Spleen (tissue), 13 donors: ENCODE measurements at places on chromosomes 7 and 10. TPM values are rescaled to one million over a fixed set of nuclear protein-coding genes. Genes with fewer than 3 reads are reported as not detected.

The LIPM gene
- not detected for polyA plus RNA-seq

The HOXA2 gene
- polyA plus RNA-seq = 0.83 TPM

The MKI67 gene
- polyA plus RNA-seq = 3.6 TPM

The UNC5B gene
- 1.7 TPM for polyA plus RNA-seq

The CDK1 gene
- 14.4 TPM for polyA plus RNA-seq

The GDI2 gene
- polyA plus RNA-seq = 152 TPM

The IGF2BP3 gene
- 2.2 TPM for polyA plus RNA-seq

The MLLT10 gene
- 9.5 TPM for polyA plus RNA-seq

The VAX1 gene
- not detected for polyA plus RNA-seq

The LIPK gene
- not detected for polyA plus RNA-seq

The HNRNPA2B1 gene
- 690 TPM for polyA plus RNA-seq

The PLPP4 gene
- polyA plus RNA-seq = not detected

The STAG3 gene
- polyA plus RNA-seq = 69.5 TPM

The ABCB4 gene
- 16.2 TPM for polyA plus RNA-seq

DNA sequence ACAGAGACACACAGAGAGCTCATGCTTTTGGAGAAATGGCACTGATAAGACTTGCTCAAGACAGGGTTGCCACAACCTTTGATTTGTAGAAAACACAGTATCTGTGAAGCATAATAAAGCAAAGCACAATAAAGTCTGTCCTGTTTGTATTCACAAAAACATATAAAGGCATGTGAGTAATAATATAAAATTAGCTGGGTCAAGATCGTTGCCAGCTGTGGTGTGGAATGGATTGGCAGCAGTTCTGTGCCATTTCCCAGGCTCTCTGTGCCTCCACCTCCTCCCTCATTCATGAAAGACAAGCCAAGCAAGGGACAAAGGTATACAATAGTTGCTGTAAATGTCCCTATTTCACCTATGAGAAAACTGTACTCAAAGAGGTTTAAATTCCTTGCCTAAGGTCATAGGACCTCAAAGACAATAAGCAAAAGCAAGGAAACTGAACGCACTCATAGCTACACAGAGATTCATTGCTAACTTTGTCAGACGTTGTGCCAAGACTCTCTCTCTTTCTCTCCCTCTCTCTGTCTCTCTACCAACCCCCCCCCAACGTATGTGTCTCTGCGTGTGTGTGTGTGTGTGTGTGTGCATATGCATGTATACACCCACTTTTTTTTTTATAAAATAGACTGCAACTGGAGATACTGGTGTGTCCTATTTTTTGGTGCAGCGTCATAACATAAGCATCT, 31.8 kb downstream of the CHST3 start:
- DNase-seq = no peak

- DNase-seq = no peak
Measured at GRCh38 chr10:23293145-23293724, 51.4 kb downstream of the C10orf67 start.

- DNase-seq = no peak
Measured at GRCh38 chr7:87474533-87475358, 734 bp downstream of the ABCB4 start.

DNA sequence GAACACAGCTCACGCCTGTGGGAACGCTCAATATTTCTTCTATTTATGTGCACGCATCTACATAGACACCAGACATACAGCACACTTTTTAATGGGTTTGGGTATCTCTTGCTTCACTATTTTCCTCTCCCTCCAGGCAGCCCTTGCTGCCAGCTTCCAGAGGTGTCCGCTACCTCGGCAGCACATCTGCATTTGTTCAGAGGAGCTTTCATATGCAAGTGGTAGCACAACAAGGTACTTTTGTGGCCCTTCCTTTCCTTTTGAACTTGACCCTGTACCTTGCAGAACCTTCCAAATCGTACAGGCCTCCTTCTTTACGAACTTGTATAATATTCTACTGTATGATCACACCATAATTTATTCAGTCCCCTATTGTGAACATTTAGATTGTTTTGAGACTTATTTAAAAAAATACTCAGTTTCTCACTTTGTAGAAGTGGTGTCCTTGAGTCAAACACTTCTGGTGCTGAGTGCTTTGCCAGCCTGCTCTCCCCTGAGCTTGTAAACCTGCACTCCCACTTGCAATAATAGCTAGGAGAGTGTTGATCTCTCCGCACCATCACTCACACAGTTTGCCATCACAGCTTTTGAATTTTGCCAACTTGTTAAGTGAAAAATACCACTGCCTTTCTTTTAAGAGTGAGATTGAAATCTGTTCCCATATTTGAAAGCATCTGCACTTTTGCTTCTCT, 106.0 kb upstream of the ZNF32 start:
- DNase-seq = no peak

GRCh38 chr7:50856806-50857205, 74.1 kb upstream of the GRB10 start:
- DNase-seq = no peak

DNA sequence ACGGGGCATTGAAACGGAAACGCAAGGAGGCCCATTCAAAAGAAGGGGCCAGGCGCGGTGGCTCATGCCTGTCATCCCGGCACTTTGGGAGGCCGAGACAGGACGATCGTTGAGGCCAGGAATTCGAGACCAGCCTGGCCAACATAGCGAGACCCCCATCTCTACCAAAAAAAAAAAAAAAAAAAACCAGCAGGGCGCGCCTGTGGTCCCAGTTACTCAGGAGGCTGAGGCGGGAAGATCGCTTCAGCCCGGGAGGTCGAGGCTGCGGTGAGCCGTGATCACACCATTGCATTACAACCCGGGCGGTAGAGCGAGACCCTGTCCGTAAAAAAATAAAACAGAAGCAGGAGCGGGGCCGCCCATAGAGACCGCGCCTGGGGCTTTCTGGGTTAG, 396 bp downstream of the PSMG3 start:
- no peak for DNase-seq

DNA sequence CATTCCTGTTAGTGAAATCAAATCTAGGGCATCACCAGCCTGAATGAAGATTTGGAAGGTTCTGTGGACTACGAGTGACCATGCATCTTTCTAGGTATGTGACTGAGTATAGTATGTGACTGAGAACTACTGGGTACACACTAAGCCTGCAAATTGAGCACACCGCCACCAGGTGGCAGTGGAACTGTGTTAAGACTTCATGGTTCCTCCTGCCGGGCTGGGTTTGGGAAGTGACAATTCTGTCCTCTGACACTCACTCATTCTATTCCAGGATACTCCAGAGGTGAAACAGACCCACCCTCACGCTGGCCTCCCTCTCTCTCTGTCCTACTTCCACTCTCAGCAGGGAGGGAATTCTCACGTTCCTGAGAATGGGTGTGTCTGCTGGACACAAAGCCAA, 84.0 kb upstream of the TMEM248 start:
- peak; percentile 72 for DNase-seq

GRCh38 chr7:13421776-13422175, 567.7 kb downstream of the ETV1 start:
- DNase-seq = no peak

GRCh38 chr7:34208878-34209621, 303.7 kb downstream of the BMPER start:
- DNase-seq = no peak

GRCh38 chr10:73931767-73932619, 21.1 kb downstream of the PLAU start:
- DNase-seq = no peak

DNA sequence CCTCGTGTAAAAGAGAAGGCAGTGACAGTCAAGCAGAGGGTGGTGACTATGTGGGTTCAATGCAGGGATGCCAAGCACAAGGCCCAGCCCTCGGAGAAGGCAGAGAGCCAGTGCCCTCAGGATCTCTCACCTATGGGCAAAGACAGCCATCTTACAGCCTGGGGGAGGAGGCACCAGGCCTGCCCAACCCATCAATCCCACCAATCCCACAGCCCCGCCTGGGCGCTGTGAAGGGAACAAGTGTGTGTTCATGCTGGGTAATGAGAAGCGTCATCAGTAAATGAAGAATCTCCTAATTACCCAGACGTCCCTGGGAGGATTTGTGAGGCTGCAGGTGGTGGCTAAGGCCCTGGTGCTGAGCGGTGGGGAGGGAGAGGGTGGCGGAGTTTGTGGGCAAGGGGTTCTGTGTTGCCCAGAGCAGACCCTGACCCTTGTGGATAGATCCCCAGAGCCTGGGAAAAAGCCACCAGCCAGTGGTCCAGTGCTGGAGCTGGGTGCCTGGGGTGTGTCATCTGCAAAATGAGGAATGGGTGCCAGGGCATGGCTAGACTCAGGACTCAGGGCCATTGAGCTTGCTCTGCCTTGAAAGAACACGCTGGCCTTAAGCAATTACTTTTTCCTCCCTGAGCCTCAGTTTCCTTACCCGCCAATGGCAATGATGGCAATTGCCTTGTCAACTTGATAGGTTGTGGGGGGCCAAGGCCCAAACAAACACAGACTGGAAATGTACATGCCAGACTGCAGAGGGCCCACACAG, 128.1 kb upstream of the UNC5B start:
- DNase-seq = peak; percentile 36

GRCh38 chr7:130151591-130152492, 53.4 kb downstream of the TMEM209 start:
- DNase-seq = no peak

- peak; percentile 66 for DNase-seq
Measured at GRCh38 chr7:157527686-157528085, 190.9 kb downstream of the DNAJB6 start.

DNA sequence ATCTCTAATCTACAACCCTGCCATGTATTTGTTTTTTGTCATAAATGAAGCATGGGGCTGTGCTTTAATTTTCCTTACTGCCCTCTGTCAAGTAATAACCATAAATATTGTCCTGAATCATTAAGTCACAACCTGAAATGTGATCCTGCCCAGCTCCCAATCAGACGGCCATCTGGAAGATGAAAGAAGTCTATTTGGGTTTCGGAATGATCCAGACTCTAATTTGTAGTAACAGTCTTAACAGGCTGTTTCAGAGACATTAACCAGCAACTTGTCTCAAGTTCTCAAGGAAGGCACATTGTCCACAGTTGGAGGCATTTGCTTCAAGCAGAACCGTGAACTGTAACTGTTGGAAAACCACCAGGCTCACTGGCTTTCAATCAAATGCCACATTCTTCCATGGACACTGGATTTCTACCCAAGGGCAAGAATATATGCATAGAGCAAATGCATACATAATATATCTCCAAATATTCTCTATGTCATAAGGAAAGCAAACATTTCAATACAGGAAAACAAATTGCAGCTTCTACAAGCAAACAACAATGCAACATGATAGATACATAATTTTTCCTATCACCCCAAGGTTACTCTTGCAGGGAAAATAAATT, 405.2 kb upstream of the NPVF start:
- DNase-seq = no peak

- DNase-seq = peak; percentile 10
Measured at GRCh38 chr7:100840470-100841100, 11.9 kb upstream of the SLC12A9 start.

GRCh38 chr10:13515467-13515866, 13.3 kb downstream of the BEND7 start:
- no peak for DNase-seq

- peak; percentile 86 for DNase-seq
Measured at GRCh38 chr10:27242951-27243551, 2.5 kb upstream of the ACBD5 start.

- DNase-seq = no peak
Measured at GRCh38 chr7:44415047-44415446, 75.4 kb downstream of the NUDCD3 start.

- peak; percentile 64 for DNase-seq
Measured at GRCh38 chr7:93147363-93147762, 822 bp downstream of the SAMD9L start.

GRCh38 chr7:111677848-111678247, 115.6 kb upstream of the IMMP2L start:
- no peak for DNase-seq

DNA sequence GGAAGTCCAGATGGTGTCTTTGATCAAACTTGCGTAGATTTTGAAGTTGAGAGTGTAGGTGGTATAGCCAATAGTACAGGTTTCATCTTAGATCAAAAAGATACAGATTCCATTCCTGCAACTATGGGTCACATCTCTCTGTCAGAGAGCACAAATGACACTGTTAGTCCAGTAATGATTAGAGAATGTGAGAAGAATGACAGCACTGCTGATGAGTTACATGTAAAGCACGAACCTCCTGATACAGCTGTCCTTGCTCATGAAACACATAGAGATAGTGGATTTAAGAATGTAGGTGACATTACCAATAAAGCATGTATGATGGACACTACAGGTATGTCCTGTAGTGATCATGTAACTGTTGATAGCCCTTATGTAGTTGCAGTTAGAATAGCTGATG, 59.1 kb downstream of the LOXL4 start:
- no peak for DNase-seq

DNA sequence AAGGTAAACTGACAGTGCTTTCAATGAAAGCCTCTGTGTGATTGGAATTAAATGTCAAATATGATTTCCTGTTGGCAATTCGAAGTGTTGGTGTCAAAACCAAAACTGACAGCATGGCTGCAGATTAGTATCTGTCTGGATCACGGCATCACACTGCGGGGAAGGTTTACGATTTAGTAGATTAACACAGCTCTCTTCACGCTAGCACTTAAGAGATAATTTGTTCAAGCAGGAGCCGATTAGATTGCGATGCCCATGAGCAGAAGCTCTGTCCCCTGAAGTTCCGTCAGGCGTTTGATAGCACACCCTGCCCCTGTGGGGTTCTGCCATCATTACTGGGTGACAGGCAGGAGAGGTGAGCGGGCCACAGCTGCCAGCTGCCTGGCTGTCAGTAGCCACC, 279.5 kb upstream of the AUTS2 start:
- DNase-seq = no peak

DNA sequence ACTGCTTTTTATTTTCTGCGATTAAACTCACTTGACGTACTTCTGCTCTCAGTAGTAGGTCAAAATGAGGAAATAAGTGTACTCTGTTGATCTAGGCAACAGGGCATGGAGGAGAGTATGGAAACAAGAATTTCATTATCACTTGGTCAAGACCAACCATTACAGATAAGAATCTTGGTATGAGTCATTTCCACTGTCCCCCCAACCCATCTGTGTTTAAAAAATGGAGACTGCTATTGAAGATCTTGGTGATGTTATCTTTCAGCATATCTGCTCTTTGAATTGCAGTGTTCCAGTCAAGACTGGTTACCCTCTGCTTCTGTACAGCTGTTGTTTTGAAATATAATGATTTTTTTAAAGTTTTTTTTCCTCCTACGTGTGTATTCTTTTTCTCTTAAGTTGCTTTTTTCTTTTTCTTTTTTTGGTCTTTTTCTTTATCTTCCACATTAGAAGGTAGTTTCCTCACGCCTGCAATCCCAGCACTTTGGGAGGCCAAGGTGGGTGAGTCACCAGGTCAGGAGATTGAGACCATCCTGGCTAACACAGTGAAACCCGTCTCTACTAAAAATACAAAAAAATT, 11.7 kb downstream of the STAM start:
- no peak for DNase-seq

DNA sequence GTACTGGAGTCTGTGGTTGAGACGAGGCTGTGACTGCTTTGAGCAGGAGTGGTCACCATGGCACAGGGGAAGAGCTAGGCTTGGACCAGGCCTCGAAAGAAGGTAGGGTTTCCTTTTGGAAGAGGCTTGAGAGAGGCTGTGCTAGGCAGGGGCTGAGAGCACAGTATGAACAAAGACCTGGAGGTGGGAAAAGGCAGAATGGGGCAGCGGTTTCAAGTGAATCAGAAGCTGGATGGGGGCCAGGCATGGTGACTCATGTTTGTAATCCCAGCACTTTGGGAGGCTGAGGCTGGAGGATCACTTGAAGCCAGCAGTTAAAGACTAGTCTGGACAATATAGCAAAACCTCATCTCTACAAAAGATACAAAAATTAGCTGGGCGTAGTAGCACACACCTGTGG, 65.9 kb downstream of the CLIP2 start:
- DNase-seq = no peak

- DNase-seq = no peak
Measured at GRCh38 chr7:134792968-134793367, 13.5 kb downstream of the CALD1 start.

- no peak for DNase-seq
Measured at GRCh38 chr7:121605317-121605680, 209.2 kb upstream of the FAM3C start.
